ENCODE measurements at places on chromosomes 2 and 18.

GRCh38 chr2:108611021-108611420, 76.8 kb downstream of the LIMS1 start:
- no peak for DNase-seq

DNA sequence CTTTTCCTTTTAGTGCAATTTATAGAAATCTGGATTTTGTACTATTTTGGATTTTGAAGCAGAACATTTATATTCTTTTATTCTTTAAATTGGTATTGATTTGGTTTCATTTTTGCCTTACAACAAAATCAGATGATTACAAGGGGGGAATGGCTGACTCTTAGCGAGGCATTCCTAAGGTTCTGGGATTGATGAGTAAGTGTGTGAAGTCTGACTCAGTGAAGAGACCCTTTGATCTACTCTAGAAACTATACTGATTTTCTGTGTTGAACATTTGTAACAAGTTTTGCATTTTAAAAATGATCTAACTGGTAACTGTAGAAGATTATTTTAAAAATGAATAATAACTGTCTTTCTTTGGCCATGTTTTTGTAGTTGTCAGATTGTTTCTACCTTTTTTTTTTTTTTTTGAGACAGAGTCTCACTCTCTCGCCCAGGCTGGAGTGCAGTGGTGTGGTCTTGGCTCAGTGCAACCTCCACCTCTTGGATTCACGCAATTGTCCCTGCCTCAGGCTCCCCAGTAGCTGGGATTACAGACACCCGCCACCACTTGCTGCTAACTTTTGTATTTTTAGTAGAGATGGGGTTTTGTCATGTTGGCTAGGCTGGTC, 48.7 kb downstream of the TTC39C start:
- no peak for DNase-seq

DNA sequence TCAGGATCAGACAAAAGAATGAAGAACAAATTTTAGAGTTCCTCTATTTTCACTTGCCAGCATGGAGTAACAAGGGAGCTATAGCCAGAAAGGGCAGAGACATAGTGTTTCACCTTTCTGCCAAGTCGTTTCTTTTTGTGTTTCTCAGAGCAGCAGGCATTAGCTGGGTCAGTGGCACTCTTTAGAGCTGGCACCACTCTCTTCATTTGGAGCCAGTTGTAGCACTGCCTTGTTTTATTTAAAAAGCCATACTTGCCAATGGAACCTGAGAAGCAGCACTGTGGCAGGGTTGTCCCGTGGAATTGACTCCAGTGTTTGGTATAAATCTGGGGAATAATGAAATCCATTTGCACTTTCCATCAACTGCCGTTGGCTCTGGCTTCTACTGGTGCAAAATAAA, 64.0 kb downstream of the LRRTM4 start:
- no peak for DNase-seq

- no peak for DNase-seq
Measured at GRCh38 chr2:216757532-216757931, 62.2 kb upstream of the IGFBP5 start.

GRCh38 chr2:241931084-241931975, 61.8 kb downstream of the RTP5 start:
- DNase-seq = no peak

DNA sequence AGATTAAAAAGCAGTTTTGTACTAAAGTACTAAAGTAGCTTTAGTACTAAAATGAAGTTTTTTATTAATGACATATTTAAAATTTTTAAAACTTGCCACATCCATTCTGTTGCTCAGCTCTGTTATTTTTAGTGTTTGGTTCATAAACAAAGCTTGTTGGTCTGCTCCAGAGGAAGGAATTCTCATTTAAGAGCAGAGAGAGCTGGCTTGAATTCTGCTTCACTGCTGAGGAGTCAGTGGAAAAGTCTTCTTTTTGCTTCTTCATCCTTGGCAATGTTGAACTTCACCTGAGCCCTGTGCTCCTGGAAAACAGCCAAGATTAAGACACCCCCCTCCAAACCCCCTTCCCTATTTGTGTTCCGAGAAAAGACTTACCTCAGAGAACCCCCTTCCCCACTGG, 40.6 kb downstream of the TMEM87B start:
- no peak for DNase-seq

DNA sequence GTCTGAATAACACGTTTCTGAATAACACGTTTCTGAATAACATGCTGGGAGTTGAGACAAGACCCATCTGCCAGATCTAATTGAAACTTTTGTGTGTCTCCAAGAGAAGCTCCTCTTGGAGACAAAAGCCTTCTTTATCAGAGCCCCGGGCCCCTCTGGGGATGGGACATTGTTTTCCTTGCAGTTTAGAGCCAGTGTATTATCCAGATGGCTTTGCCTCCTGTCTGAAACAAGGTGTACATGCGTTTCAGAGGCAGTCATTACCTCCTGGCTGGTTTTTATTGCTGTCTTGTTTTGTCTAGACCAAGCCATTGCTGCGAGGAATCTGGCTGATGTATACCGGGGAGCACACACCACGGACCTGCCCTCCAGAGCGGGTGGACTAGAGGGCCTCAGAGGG, 7.8 kb downstream of the FOSL2 start:
- no peak for DNase-seq

DNA sequence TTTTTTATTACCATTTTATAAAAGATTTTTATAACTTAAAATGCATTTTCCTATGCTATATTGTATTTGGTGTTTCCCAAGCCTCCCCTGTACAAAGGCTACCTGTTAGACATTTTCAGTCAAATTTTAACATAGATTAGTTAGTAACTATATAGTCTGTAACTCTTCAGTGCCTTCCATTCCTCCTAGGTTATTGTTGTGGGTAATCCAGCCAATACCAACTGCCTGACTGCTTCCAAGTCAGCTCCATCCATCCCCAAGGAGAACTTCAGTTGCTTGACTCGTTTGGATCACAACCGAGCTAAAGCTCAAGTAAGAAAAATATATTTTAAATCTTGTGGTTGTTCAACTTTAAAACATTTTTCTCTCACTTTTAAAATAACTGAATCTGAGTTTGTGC, 10.2 kb downstream of the MDH1 start:
- no peak for DNase-seq

GRCh38 chr2:216887138-216887537, 27.3 kb upstream of the TNP1 start:
- no peak for DNase-seq

GRCh38 chr2:189648846-189649509, 12.3 kb upstream of the ASNSD1 start:
- DNase-seq = no peak

GRCh38 chr2:126634273-126634861, 21.6 kb upstream of the GYPC start:
- DNase-seq = peak; percentile 2

GRCh38 chr2:198424112-198424511, 619.7 kb downstream of the PLCL1 start:
- DNase-seq = no peak

GRCh38 chr2:37892436-37893114, 32.5 kb upstream of the RMDN2 start:
- no peak for DNase-seq

GRCh38 chr2:199459286-199460100, 1.8 kb upstream of the SATB2 start:
- no peak for DNase-seq

DNA sequence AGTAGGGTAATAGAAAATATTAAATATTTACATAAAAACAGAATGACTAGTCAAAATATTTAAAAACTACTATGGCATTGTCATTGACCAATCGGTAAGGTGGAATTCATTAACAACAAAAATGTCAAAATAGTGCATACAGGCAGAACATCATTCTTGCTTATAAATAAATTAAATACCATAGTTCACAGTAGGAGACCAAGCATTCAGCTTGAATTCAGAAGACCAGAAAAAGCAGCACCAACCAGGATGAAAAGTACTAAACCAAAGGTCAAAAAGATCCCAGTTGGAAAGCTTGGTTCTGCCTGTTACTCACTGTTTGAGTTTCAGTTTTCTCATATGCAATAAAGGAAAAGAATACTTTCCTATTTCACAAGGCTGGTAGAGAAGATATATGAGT, 244.3 kb downstream of the OSR1 start:
- DNase-seq = no peak

GRCh38 chr2:54468673-54469072, 12.5 kb downstream of the SPTBN1 start:
- DNase-seq = no peak

DNA sequence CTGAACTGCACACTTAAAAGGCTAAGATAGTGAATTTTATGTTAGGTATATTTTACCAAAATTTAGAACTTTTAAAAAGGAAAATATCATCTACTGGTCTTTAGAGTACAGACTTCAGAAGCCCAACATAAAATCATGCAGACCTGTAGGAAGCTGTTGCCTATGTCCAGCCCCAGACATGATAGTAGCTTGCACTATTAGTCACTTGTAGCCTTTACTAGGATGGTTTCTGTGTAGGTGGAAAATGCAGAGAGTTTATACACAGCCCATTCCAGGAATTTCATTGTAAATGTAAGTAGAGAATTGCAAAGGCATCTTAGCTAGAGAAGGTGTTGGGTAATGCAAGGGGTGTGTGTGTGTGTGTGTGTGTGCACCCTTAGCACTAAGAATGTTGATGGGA, 640.2 kb downstream of the RNF144A start:
- DNase-seq = no peak

DNA sequence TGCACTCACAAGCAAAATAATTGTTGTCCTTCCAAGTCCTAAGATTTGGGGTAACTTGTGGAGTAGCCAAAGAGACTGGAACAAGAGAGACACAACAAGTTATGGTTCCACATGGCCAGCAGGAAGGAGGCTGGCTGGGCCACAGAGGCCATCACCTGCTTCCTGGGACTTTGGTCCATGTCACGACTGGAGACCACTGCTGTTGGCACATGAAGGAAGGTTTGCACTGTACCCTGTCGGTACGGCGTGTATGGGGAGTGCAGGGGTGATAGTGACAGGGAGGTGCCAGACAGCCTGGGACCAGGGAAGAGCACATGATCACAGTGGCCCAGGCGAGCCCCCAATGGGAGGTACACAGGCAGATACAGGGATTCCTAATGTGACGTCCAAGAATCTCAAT, 15.5 kb downstream of the SLC66A2 start:
- DNase-seq = no peak

GRCh38 chr18:56575819-56576663, 62.4 kb downstream of the TXNL1 start:
- DNase-seq = no peak

DNA sequence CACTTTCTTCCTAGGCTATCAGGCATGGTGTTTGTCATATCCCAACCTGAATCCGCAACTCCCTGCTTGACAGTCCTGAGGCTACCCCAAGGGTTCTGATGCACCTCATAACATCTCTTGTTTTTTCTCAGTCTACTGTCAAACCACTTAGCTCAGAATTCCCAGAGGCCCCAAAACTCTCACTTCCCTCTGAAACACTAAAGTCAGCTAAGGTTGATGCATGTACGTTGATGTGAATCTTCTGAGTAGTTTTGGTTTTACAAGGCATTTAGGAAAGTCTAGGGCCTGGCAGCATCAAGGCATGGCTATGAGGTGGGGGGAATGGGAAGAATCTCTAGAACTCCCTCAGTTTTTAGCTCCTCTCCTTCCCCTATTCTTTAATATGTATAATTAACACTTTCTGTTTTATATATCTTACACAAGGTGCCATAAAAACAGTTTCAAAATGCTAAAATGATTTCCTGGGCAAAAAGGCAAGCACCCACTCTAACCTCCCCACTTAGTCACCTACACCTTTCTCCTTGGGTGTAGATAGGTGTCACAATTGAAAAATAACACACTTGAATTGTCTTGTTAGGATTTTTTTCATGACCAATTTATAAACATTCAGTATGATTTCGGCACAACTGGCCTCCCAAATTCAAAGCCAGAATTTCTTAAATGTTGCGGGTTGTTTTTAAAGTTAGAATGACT, 71.4 kb upstream of the TANK start:
- DNase-seq = no peak

DNA sequence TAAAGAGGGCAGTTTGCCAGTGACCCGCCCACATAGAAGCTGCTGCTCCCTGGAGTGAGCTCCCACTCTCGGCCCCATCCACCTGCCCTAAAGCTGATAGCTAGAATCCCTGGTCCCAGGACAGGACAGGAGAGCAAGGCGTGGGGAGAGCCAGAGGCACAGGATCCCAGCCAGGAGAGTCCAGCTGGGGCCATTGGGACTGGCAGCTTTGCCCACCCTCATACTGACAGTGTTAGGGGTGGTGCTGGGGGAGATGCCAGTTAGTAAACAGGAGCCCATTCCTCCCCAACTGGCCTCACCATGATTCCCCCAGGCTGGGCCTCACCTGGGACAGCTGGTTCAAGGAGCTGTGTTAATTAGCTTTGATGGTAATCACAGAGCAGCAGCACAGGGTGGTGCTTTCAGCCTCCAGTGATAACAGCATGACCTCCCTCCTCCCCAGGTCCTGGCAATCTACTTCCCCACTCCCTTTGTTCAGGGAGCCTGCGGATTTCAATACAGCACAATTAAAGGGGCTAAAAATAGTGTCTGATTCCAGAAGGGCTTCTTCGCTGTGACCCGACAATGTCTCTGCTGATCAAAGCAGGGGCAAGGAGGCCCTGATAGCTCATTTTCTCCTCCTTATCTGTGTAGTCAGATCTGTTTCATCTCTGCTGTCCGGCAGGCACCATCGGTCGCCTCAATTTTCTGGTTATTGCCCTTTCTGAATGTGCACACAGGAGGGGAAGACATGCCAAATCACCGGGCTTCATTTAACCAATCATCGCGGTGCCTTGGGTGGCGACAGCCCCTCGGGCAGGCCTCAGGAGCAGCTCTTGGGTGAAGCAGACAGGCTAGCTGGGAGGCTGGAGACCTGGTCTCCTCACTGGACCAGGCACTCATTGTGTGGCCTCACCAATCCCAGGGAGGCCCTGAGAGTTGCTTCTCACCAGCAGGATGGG, 119.9 kb upstream of the TEX51 start:
- DNase-seq = no peak

DNA sequence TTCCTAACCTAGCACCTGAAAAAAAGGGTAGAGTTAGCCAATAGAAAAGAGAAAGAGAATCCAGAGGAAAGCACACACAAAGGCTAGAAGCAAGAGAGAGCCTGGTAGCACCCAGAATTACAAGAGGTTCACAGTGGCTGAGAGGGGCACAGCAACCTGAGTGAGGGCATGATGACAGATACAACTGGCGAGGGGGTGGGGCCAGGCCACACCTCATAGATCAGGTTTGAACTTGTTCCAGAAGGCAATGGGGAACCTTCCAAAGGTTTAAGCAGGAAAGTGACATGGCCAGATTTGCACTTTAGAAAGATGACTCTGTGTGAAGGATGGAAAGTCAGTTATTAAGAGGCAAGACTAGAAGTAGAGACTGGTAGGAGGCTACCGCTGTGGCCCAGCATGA, 148.0 kb downstream of the TTC32 start:
- DNase-seq = no peak

- no peak for DNase-seq
Measured at GRCh38 chr2:147538088-147538487, 306.7 kb upstream of the ACVR2A start.

Data from T-helper 22 cell (primary cell).